ENCODE measurements at places on chromosomes 7 and 10. TPM values are rescaled to one million over a fixed set of nuclear protein-coding genes. Genes with fewer than 3 reads are reported as not detected.

The ARMC3 gene
- 0.23 TPM for total RNA-seq

The LIPJ gene
- total RNA-seq: not detected

The LIPN gene
- not detected for total RNA-seq

The EGR2 gene
- 12.1 TPM for total RNA-seq

GRCh38 chr10:118955531-118955930 is 74.0 kb upstream of the NANOS1 start:
- no peak for DNase-seq

GRCh38 chr7:152867502-152867874 is 107.9 kb downstream of the ACTR3B start:
- no peak for DNase-seq

All from astrocyte (in vitro differentiated cells and primary cell).